ENCODE measurements at places on chromosomes 5 and 9.

DNA sequence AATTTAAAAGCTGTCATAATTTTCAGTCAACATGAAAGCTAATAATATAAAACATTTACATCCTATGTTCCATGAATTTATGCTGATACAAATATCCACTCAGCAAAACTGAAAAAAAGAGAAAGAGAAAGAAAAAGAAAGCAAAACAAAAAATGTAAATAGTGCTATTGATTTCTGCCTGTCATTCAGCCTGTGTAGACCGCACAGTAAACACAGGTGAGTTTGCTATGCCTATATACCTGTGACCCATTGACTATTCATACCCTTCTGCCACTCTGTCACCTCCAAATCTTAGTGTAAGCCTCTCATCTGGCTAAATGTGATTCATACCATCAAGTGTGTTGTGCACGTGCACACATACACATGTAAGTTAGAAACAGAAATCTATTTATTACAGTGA lies 359.0 kb upstream of the RORB start:
- DNase-seq = no peak

GRCh38 chr5:73939557-73939956 lies 313.6 kb downstream of the ARHGEF28 start:
- DNase-seq = no peak

DNA sequence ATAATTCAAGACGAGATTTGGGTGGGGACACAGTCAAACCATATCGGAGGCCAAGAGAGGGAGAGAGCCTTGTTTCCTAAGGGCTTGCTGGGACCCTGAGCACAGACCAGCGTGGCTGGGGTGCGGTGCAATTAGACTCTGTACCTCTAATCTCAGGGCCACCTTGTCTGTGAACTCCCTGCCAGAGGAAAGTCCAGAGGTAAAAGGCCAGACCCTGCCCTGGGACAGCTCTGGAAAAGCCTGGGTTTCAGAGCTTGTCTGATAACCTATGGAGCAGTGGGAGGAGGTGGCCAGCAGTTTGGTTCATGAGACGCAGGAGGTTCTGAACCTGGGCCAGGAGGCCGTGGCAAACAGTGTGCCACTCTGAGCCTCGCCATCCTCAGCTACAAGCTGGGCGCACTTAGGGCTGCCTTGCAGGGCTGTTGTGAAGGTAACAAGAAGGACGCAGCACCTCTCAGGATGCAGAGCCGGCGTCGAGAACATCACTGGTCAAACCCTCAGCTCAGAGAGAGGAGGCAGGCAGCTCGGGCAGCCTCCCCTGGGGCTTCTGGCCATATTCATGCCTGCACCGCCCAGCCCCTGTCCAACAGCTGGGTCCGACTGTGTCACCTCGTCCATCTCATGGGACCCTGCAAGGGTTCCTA lies 4.8 kb upstream of the DOLPP1 start:
- no peak for DNase-seq

DNA sequence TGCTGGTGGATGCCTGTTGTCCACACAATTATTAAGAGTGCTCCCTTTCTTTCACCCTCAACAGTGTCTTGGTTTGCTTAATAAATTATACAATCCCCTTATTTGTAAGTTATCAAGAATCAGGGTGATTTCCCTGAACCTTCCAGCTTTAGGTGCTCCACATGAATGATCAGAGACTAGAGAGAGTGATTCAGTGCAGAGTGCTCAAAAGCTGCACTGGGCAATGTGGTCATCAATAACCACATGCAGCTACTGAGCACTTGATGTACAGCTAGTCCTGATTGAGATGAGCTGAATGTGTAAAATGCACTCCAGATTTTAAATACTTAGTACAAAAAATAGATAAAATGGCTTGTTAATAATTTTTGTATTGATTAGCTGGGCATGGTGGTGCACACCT lies 76.8 kb upstream of the TRIO start:
- DNase-seq = no peak

DNA sequence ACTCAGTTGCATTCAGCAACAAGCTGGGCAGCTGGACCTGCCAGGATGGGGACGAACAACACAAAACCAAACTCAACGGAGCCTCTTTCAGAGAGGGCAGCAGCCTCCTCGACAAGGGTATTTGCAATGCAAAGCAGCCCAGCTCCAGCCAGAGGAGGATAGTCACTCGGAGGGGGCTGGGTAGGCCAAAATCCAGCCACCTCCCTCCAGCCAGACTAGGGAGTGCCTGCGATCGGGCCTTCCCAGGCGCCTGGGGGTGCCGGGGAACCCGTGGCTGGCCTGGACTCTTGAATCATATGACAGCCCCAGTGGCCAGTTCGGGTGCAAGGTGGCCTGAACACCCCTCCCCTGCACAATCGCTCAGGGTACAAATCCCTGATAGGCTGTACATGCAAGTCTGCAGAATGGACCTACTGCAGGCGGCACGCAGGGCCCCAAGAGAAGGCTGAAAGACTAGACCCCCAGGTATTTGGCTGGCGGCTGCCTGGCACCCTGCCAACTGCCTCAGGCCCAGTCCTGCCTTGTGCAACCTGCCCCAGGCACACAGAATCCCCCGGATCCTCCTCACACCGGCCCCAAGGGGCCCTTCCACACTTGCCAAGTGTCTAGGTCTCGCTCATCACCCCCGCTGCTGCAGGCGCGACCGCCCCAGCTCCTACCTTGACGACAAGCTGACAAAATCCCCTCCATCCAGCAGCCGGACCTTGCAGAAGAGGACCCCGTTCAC lies 1.3 kb downstream of the EEIG1 start:
- DNase-seq = no peak

- DNase-seq = no peak
Observed at GRCh38 chr5:134086225-134086942, 28.1 kb upstream of the TCF7 start.

DNA sequence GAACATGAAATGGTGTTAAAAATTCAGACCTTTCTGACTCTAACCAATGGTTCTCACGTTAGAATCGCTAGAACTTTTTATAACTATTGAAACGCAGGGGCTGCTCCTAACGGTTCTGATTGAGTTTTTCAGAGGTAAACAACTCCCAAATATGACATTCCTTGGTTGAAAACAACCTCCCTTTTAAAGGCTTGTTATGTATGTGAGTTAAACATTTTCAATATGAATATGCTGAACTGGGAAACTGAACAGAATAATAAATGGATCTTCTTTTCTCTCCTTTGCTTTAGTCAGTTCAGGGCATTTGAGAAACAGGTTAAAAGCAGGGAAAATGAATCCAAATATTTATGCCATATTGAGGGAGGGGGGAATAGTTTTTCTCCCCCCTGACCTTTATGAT lies 13.2 kb upstream of the DPYSL3 start:
- DNase-seq = no peak

DNA sequence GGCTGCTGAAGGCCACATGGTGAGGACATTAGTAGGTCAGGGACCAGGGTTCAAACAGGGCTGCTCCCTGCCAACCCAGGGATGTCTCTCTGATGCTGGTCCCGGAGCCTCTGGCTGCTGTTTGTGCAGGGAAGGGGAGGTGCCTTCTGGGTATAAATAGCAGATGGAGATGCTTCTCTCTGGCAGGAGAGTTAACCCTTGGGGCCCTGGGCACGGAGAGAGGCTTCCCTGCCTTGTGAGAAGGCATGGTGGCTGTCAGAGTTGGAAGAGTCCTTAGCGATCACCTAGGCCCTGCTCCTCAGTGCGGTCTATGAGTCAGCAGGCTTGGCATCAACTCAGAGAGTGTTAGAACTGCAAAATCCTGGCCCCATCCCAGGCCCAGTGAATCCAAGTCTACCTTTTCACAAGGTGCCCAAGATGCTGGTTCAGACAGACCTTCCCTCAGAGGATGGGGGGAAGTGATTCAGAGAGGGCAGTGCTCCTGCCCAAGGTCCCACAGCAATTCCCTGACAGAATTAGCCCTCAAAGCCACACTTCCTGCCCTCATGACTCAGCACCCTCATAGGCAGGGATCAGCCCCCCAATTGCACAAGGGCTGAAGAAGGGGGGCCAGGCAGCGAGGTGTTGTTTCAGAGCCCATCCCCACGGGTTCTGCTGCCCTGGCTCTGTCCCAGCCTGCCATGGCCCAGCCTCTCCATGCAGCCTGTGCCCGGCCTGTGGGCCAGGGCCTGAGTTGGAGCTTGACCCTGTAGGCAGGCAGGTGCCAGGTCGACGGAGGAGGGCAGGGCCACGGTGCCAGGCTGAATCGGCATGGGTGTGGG lies 25.6 kb downstream of the CAMK2A start:
- no peak for DNase-seq

DNA sequence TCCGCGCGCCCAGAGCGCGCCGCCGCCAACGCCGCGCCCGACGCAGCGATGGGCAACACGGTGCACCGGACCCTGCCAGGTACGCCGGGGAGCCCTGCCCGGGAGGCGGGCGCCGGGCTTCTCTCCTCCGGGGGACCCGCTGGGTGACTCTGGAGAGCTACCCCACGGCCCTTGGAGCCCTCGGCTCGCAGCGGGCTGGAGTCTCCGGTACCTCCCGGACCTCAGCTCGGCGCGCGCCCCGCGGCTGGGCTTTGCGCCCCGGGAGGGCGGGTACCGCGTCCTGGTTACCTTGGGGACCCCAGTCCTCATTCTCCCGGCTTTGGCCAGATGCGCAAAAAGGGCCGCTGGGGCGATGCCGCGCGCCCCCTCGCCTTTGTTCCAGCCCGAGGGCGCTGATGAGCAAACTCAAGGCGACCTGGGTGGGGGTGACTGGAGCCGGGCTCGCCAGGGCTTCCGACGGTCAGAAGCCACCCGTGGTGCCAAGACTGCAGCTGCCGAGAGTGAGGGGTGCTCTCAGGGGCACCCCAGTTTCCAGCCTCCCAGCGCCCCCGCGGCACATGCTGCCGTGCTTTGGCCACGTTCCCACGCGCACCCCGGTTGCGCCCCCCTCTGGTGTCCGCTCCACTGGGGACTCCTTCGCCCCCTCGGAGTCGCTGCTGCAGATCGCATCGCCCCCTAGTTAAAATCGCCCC lies 442 bp downstream of the NEURL1B start:
- no peak for DNase-seq

GRCh38 chr9:70578720-70579119 lies 164.3 kb upstream of the KLF9 start:
- no peak for DNase-seq

GRCh38 chr9:95048225-95049087 lies 269.1 kb downstream of the FANCC start:
- peak; percentile 32 for DNase-seq

GRCh38 chr5:57891443-57891842 lies 408.8 kb upstream of the ACTBL2 start:
- DNase-seq = no peak

GRCh38 chr9:94183240-94183999 lies 75.7 kb upstream of the ZNF169 start:
- no peak for DNase-seq

DNA sequence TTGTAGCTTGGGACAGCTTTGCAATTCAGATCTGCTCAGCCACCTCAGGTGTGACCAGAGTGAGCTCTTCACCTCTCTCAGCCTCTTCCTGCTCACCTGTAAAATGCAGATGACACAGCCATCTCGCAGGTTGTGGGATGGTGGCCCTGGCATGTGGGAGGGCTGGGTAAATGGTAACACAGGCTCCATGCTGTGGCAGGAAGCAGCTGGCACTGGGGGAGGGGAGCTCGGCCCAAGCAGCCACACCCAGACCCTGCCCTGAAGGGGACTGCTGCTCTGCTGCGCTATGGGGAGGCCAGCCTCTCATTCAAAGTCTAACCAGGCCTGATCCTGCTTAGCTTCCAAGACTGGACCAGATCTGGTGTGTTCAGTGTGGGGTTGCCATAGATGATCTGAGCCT lies 24.1 kb downstream of the PHF2 start:
- DNase-seq = peak; percentile 45

DNA sequence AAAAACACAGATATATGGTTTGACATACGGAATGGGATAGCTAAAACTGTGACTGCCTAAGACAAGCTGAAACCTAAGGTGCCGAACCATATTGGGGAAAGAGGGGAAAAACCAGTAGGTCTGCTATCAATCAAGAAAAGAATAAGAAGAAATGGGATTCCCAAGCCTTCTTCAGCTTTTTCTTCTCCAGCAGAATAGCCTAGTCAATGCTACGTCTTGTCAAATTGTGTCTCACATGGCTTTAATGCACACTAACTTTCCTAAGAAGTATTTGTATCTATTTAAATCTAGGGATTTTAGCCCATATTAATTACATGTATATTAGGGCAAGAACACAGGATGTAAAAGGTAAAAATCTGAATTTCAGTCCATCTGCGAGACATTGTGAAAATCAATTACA lies 797 bp upstream of the FBXO38 start:
- DNase-seq = no peak

DNA sequence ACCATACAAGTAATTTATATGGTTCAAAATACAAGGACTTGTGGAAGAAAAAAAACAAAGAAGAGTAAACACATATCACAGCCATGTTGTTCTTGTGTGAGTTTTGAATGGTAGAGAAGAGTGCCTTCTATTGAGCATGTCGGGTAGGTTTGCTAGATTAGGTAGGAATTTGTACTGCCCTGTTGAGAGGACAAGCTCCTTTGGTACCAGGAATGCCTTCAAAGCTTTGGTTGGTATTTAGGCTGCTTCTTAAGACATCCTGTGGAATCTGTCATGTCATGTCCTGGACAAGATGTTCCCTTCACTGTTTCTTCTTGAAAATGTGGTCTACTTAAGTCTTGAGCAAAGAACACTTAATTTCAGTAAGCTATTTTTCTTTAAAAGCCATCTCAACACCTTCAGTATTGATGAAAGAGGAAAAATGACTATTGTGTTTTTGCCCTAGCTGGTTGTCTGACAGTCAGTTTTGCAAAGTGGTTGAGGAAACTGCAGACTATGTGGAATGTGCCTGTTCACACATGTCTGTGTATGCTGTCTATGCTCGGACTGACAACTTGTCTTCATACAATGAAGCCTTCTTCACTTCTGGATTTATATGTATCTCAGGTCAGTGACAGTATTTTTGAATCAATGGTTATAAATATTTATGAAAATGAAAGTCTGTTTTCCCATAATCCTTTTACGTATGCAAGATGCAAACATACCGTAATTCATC lies 296.9 kb downstream of the ADGRV1 start:
- DNase-seq = no peak

DNA sequence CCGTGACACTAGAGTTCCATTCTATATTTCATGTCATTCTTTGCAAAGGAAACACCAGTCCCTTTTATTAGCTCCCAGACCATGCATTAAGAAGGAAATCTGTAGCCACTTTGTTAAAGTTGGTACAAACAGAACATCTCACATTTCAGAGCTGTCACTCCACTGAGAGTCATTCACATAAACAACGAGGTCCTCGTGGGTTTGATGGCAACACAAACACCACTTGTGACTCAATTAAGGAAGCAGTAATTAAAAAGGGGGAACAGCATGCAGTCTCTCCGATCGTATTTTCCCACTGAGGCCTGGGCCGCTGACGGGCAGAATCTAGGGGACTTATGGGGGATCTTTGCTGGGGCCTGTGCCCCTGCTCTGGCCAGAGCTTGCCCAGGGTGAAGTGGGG lies 94.2 kb upstream of the ZNF618 start:
- DNase-seq = no peak

DNA sequence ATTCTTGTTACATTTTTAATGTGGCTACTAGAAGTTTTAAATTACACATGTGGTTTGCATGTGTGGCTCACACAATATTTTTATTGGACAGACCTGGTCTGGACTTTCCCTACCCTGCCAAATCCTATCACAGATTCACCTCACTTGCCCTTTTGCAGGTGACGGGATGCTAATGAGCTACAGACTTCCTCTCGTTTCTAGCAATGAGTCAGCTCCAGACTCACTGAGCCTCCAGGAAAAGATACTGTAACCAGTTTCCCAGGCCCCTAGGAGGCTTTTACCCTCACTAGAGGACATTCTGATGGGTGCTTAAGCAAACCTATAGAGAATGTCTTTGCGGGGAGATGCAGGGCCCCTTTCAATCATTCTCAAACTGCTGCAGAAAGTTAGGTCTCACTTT lies 135.4 kb downstream of the WDR41 start:
- no peak for DNase-seq
